SHP77 treated with DMSO at 0.1 percent for 48 hours (cell line): ENCODE measurements at places on chromosomes 2 and 18.

DNA sequence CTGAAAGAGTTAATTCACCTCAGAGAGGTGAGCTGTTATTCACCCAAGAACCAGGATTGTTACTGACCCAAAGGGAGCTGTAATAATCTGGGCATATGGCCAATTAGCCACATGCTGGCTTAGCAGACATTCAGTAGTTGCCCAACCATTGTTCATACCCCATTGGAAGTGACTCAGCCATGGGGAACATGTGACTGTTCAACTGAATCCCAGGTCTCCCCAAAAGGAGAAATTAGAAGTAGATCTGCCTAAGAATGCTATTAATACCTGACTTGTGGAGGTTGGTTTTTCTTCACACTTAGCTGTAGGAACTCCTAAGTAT, 272.6 kb upstream of the UBE2E3 start:
- DNase-seq: no peak

DNA sequence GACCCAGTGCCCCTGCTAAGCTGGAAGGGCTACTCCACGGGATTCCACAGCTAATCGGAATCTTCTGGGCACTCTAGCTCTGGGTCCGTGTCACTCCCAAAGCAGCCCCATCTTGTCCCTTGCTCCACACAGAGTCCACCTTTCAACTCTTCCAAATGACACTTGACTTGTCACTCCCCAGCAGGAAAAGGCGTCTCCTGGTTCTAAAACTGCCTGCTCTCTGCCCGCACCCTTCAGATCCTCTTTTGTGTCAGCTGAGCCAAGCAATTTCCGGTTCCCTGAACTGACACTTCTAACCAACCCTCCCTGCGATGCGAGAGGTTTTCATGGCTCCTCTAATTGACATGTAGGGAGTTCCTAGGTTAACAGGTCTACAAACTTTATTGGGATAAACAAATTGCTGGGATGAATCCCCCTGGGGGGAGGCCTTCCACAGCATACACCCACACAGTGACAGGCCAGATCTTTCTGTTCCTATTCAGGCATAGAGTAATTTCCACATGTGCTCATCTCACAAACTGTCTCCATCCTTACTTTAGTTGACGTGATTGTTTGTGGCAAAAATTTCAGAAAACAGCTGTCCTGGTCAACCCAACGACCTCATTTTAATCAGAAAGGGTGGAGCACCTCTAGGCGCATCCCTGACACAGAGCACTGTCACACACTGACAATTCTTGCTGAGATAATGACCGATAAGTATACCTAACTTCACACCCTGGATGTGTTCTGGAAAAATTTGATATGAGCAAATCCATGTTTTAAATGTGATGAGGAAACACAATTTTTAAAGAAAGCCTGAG, 104.9 kb downstream of the RBMS1 start:
- no peak for DNase-seq

DNA sequence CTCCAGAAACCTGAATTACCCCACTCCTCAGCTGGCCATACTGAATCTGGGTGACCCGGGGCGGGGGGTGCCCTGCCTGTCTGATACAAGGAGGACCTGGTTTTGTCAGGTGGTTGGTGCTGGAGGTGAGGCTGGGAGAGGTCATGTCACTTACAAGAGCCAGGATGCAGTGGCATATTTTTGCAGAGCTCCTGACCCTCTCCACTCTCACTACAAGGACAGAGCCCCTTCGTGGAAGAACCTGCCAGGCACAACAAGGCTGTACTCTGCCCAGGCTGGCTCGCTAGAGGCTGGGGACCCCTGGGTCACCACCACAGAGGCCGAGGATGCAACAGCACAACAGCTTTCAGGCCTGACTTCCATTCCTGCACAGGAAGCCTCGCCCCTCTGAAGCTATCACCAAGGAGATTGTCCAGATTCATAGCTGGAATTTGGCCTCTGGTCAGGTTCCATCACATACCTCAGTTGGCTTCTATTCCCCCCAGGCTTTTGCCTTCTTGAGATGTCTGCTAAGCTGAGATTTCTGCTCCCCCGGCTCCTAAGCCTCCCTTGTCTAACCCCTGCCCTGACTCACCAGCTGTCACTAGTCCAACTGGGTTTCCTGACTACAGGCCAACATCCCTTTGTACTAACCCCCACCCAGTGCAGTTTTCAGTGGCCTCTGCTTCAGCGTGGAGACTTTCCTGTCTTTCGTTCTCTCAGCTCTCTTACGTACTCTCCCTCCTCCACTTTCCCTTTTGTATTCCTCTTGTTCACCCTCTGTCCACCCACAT, 132.5 kb upstream of the EPAS1 start:
- no peak for DNase-seq

GRCh38 chr18:77037567-77037966, 95.0 kb downstream of the MBP start:
- no peak for DNase-seq

DNA sequence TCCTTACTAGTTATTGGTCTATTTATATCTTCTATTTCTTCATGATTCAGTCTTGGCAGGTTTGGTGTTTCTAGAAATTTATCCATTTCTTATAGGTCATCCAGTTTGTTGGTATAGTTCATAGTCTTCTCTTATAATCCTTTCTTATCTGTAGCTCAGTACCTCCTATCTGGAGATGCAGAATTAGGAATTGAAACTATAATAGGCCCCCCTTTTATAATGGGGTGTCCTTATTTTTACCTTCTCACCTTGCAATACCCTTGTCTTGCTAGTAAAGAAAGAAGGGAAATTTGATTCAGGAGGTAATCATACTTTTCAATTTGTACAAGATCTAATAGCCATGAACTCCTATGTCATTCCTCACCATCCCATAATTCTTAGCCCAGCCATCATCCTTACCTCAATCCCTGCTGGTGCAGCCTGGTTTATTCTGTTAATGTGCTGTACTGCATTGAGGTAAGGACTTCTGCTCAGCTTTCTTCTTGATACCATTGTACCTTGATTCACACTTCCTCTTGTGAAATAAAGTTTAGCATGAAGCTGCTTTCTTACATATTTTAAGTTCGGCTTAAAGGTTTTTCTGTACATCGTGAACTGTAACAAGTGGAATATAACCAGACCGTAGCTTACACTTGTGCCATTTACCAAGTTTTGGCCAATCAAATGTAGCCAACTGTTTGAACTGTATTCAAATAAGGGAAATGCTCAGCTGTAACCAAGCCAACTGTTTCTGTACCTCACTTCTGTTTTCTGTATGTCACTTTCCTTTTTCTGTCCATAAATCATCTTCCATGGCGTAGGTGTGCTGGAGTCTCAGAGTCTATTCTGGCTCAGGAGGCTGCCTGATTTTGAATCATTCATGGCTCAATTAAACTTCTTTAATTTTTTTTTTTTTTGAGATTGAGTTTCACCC, 40.1 kb upstream of the PTH2R start:
- no peak for DNase-seq

GRCh38 chr2:180161415-180161814, 154.3 kb upstream of the CWC22 start:
- no peak for DNase-seq

GRCh38 chr18:41268271-41268670, 686.8 kb upstream of the PIK3C3 start:
- no peak for DNase-seq

- DNase-seq: no peak
Observed at GRCh38 chr18:79797518-79798345, at the start of gene KCNG2. TSS of gene KCNG2 (plus strand) at chr18:79797938. CDS start at chr18:79863668, 65,730 bp downstream.

- no peak for DNase-seq
Observed at GRCh38 chr2:124953921-124954320, 928.8 kb downstream of the CNTNAP5 start.

- DNase-seq: no peak
Observed at GRCh38 chr2:225598897-225599296, 199.4 kb downstream of the NYAP2 start.

DNA sequence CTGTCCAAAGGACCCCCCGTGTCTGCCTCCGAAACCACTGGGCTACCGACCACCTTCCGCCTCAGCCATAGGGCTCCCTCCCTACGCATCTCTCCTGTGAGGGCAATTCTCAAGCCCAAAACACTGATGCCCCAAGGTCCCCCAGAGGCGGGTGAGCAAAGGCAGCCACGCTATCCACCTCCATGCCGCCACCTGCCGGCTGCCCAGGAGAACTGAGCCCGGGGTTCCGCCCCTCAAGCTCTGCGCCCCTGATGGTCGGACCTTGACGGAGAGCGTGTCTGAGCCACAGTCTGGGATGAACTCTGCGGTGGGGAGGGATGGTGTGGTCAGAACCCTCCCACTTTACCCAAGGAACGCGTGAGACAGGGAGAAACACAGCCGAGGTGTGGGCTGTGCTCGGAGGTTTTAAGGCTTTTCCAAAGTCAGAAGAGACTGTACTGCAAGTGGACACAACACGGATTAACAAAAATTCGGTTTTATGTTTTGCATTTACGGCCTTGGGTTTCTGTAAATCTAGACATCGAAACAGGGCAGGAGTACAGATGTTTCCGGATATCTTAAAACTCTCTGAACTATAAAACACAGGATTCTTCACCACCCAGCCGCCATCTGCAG, 114.1 kb downstream of the ZNF516 start:
- DNase-seq: no peak

GRCh38 chr2:64945973-64946768, 43.0 kb upstream of the SLC1A4 start:
- no peak for DNase-seq

- no peak for DNase-seq
Observed at GRCh38 chr18:9688036-9688741, 19.9 kb upstream of the RAB31 start.

DNA sequence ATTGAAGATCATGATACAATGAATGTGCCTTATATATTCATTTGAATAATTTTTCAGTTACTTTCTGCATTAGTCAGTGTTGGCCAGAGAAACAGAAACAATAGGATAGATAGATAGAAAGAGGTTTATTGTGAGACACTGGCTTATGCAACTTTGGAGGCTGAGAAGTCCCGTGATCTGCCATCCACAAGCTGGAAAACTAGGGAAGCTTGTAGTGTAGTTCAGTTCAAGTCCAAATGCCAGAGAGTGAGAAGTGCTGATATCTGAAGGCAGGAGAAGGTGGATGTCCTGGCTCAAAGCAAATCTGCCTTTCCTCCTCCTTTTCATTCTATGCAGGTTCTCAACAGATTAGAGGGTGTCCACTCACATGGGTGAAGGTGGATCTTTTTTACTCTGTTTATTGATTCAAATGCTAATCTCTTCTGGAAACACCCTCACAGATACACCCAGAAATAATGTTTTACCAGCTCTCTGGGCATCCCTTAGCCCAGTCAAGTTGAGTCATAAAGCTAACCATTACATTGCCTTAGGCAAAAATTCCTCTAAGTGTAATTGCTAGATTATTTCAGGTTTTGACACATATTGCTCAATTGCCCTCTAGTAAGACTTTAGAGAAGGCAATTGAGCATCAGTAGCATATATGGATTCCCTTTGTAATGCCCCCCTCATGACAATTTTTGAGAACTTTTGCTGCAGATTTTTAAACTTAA, 341.4 kb downstream of the LPIN1 start:
- DNase-seq: no peak

DNA sequence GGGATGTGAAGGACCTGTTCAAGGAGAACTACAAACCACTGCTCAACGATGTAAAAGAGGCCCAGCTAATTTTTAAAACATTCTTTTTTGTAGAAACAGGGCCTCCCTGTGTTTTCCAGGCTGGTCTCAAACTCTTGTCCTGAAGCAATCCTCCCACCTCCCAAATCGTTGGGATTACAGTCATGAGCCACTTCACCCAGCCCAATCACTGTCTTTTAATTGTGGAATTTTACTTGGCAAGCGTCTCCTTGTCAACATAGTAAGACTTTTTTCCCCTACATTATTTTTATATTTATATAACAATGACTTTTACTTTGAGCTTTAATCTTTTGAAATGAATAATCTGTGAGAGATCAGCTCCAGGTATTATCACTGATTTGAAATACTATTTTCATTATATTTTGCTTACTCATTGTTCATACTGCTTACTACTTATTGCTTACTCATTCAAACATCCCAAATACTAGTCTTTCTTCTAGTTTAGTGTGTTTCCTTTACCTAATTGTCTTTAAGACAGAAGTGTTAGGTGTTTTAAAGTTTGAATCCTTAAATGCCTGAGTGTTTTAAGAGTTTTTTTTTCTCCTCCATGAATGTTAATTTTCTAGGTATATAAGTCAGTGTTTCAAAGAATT, 48.9 kb downstream of the PTPN4 start:
- DNase-seq: no peak
